Activated gamma-delta T cell (primary cell): ENCODE measurements at places on chromosomes 7 and 10.

DNA sequence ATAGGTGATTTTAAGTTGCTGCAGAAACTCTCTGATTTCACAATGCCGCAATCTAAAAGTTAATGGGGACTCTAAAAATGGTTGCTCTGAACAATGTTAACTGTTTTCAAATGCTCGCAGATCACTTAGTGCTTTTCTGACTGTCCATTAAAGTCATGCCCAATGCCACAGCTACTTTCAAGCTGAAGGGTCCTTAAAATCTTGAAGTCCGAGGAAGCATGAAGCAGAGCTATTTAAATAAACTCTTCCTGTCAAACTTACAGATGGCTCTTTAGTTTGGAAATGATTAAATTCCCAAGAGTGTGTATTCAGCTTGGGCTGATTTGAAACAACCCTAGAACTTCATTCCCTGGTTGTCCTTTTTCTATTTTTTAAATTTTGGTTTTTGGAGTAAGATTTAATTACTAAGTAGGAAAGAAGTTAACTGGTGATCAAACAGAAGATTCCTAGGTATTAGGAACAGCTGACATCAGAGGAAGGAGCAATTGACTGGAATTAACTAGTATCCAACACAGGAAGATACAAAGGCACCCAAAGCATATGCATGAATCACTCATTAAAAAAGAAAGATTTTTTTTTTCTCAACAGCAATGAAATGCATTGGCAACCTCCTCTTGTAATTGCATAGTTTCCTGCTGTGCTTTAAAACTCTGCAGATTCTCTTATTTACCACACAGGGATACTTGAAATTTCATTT lies 105.1 kb downstream of the NRP1 start:
- DNase-seq, result no peak

DNA sequence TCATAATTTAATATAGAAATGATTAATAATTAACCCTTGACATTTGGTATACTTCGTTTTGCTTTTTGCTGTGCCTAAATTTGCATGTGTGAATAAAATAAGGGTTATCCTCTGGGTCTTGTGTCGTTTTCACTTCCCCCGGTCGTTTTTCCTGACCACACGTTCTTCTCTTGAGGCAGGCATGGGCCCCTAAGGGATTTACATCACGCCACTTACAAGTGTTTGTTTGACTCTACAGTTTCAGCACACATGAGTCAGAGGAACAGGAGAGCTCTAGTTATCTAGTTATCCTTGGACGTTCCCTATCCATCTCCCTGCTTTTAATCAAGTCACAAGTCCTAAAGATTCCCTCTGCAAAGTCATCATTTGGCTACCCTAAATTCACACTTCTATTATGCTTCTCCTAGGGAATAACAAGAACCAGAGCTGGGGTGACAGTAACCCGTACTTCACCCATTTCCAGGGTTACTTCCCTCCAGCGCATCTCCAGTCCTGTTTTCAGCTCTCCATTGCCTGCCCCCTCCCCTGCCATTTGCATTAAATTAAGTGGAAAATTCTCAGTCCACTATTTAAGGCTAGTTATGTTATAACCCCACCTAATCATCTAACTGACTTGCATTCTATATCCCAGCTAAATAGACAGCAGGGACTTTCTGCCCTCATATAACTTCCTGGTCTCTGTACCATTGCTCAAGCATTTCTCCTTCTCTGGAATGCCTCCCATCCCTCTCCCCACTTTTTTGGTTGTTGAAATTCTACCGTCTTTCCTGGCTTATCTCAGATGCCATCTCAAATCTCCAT lies 206.9 kb downstream of the PTEN start:
- no peak for DNase-seq

GRCh38 chr10:72638586-72639440 lies 12.9 kb upstream of the MICU1 start:
- no peak for DNase-seq

DNA sequence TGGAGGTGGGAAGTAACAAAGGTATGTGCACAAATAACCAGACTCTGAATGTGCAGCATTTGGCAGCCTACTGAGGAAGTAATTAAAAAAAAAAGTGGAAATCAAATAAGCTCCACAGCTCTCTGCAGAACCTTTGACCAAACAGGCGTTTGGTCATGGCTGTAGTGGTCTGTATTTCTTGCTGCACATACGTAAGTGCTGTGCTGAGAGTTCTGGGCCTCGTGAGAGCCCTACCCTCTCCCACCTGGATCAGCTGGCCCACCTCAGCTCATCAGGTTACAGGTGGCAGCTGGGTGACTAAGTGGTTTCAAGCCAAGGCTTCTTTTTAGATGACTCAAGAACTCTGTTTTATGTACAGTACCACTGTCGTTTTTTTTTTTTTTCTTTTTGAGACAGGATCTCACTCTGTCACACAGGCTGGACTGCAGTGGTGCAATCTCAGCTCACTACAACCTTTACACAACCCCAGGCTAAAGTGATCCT lies 178.2 kb upstream of the KLF6 start:
- no peak for DNase-seq

- no peak for DNase-seq
These were observed 32.8 kb downstream of the CPVL start for GRCh38 chr7:29113384-29114102.

- DNase-seq, result no peak
These were observed 743 bp downstream of the RBM17 start for GRCh38 chr10:6089334-6090219.

DNA sequence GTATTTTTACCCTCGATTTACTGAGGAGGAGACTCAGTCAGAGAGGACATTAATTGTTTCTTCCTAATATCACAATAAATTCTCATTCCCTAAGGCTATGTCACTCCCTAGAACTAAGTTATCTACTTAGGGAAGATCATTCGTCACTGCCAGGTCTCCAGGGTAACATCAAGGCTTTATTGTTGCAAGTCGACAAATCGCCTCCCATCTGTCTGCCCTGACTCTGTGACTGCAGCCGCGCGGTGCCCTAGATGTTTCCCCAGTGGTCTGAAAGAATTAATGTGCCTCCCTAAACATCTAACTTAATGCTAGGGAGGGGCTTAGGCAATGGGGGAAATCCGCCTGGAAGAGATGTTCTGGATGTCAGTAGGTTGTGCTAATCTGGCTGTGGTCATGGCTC lies 558.8 kb upstream of the C7orf33 start:
- DNase-seq, result no peak

DNA sequence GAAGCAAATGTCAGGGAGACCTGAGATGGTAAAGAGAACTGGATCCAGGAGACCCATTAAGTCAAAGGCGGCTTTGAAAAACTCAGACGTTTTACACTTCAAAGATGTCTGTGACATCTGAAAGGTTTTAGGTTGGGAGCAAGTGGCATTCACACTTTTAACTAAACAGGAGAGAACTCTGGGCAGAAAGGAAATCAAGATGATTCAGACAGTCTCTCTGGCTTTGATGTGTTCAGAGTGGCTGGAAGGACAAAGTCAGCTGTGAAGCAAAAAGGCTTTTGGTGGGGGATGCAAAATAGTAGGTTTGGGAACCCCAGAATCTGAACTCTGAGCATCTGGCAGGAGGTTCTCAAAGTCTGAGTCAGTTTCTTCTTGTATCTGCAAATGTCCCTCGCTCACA lies 66.6 kb downstream of the PRKCQ start:
- no peak for DNase-seq

DNA sequence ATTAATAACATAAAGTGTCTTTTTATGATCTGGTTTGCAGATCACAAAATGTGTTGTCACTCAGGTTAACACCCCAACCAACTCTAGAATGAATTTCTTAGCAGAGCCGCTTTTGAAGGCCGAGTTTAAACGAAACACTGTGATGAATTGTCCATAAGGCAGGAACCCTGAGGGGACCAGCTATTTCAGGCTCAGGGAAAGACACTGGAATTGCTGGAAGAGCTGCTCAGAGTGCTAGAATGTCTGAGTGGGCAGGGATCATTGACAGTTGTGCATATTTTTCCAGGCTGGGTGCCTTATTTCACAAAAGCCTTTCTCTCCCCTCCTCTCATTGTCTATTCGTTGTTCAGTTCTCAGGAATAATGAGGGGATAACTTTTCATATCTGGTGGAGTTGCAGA lies 68.7 kb upstream of the PRKG1 start:
- no peak for DNase-seq

GRCh38 chr10:28722065-28722803 lies 44.9 kb downstream of the BAMBI start:
- DNase-seq, result no peak

GRCh38 chr7:156307193-156307592 lies 333.4 kb upstream of the RNF32 start:
- DNase-seq, result no peak

- no peak for DNase-seq
These were observed 3.1 kb upstream of the PYROXD2 start for GRCh38 chr10:98417973-98418664.

DNA sequence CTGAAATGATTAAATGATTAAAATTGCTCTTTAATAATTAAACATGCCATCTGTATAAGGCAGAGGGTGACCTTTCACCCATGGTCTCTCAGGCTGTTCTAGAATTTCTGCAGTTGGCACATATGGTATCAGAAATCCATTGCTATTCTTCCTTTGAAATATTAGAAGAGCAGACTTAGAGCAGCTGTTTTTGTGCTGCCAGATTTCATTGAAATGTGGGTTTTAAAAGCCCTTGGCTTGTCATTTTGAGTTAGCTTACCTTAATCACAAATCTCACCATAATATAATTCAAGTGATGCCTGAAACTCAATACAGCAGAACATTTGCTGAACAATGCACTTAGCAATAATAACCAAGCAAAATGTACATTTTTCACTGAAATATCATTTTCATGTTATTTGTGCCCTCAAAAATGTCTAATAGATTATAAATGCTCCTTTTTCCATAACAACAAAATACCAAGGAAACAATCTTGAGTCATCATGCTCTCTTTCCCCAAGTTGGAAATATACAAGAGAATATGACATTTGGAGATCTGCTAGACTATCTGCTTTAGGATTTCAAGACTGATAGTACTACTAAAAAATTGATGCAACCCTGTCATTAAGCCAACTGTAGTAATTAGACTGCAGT lies 16.1 kb upstream of the PTTG1IP2 start:
- no peak for DNase-seq

GRCh38 chr7:107658467-107658866 lies 2.2 kb upstream of the SLC26A4 start:
- DNase-seq, result no peak

- DNase-seq, result no peak
These were observed 625.1 kb upstream of the MKI67 start for GRCh38 chr10:128751284-128751683.

GRCh38 chr10:77398558-77398957 lies 239.1 kb downstream of the KCNMA1 start:
- DNase-seq, result no peak

- no peak for DNase-seq
These were observed 7.3 kb upstream of the OR2A2 start for GRCh38 chr7:144102041-144102440.

GRCh38 chr10:122207596-122207995 lies 63.5 kb upstream of the BTBD16 start:
- DNase-seq, result no peak

- DNase-seq, result no peak
These were observed 3.2 kb upstream of the MTG1 start for GRCh38 chr10:133390597-133391248.

- no peak for DNase-seq
These were observed 7.2 kb downstream of the HABP2 start for GRCh38 chr10:113560071-113560470.

- no peak for DNase-seq
These were observed 433.9 kb downstream of the SORCS3 start for GRCh38 chr10:105075031-105075430.

GRCh38 chr7:158062661-158063060 lies 525.0 kb downstream of the PTPRN2 start:
- no peak for DNase-seq

DNA sequence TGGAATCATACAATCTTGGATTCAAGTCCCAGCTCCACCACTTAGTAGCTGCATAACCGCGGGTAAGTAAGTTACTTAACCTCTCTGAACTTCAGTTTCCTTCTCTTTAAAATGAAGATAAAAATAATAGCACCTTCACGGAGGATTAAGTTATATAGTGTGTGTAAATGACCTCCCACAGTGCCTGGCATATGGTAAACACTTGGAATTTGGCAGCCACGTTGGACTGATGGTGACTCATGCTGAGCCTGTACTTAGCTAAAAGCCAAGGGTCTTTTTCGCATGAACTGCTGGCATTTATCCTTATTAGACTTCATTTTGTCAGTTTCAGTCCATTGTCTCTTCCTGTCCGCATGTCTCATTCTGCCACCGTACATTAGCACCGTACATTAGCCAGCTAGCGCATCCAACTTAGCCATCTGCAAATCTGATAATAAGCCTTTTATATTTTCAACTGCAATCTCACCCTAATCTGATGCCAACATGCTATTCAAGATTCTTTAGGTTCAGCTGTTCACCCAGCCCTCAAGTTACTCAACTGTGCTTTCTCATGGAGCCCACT lies 11.2 kb downstream of the SLC13A4 start:
- DNase-seq, result no peak

DNA sequence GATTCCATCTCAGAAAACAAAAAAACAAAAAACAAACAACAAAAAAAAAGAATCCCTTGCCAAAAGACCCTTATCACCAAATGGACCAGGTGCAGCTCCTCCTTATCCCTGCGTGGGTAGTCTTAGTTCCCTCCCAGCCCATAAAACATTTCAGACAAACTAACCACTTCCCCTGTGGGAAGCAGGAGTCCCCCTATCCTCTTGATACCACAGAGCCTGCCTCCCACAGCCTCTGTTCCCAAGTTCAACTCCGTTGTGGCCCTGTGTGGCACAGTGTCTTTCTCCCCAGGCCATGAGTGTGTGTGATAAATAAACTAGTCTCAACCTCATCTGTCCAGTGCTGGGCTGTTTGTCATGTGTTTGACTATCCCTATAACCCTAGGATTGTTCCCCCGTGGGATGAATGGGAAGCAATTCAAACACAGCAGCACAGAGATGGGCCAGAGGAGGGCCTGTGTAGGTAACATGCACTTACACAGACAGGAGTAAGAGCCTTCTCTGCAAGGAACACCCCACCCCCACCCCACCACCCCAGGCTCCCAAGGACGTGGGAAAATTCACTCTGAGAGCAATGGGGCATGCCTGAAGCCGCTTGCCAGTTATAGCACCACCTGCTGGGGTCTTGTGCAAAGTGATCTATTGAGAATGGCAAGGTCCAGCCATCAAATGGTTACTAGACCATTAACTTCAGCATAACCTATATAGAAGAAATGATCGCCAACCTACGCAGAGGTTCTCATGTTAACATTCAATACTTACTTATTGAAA lies 147.1 kb upstream of the GHITM start:
- DNase-seq, result no peak

- DNase-seq, result no peak
These were observed 279.6 kb downstream of the DNAJB6 start for GRCh38 chr7:157616426-157616825.
